ENCODE measurements at places on chromosomes 7 and 10.

GRCh38 chr10:16953270-16953669 is 136.0 kb upstream of the RSU1 start:
- DNase-seq: no peak

- no peak for DNase-seq
These were observed 142.1 kb downstream of the CAMK1D start for GRCh38 chr10:12491491-12491890.

- DNase-seq: no peak
These were observed 36.6 kb downstream of the ADCY1 start for GRCh38 chr7:45610660-45611299.

GRCh38 chr10:190216-190615 is 55.0 kb downstream of the ZMYND11 start:
- no peak for DNase-seq

- no peak for DNase-seq
These were observed 26.9 kb upstream of the PITRM1 start for GRCh38 chr10:3199488-3199887.

DNA sequence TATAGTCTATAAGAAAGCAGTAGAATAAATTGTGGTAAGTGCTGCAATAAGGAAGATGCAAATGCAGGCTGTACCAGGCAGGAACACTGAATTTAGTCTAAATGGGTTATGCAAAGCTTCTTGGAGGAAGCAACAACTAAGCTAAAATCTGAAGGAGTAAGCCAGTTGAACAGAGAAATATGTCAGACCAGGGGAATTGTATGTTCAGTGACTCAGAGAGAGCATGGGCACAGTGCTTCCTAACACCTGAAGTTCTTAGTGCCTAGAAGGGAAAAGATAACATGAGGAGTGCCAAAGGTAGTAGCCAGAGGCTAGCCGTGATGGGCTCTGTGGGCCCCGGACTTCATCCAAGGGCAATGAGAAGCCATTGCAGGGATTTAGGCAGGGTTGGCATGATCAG is 204.1 kb upstream of the KMT2E start:
- no peak for DNase-seq

DNA sequence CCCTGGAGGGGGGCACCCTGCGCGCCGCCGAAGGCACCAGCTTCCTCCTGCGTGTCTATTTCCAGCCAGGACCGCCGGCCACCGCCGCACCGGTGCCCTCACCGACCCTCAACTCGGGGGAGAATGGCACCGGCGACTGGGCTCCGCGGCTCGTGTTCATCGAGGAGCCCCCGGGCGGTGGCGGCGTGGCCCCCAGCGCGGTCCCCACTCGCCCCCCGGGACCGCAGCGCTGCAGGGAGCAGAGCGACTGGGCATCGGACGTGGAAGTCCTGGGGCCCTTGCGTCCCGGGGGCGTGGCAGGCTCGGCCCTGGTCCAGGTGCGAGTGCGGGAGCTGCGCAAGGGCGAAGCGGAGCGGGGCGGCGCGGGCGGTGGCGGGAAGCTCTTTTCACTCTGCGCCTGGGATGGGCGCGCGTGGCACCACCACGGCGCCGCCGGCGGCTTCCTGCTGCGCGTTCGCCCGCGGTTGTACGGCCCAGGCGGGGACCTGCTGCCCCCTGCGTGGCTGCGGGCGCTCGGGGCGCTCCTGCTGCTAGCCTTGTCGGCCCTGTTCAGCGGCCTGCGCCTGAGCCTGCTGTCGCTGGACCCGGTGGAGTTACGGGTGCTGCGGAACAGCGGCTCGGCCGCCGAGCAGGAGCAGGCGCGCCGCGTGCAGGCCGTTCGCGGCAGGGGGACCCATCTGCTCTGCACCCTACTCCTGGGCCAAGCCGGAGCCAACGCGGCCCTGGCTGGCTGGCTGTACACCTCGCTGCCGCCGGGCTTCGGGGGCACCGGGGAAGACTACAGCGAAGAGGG is 594 bp downstream of the CNNM1 start:
- no peak for DNase-seq

- DNase-seq: no peak
These were observed 74.8 kb downstream of the ADARB2 start for GRCh38 chr10:1662438-1663025.

DNA sequence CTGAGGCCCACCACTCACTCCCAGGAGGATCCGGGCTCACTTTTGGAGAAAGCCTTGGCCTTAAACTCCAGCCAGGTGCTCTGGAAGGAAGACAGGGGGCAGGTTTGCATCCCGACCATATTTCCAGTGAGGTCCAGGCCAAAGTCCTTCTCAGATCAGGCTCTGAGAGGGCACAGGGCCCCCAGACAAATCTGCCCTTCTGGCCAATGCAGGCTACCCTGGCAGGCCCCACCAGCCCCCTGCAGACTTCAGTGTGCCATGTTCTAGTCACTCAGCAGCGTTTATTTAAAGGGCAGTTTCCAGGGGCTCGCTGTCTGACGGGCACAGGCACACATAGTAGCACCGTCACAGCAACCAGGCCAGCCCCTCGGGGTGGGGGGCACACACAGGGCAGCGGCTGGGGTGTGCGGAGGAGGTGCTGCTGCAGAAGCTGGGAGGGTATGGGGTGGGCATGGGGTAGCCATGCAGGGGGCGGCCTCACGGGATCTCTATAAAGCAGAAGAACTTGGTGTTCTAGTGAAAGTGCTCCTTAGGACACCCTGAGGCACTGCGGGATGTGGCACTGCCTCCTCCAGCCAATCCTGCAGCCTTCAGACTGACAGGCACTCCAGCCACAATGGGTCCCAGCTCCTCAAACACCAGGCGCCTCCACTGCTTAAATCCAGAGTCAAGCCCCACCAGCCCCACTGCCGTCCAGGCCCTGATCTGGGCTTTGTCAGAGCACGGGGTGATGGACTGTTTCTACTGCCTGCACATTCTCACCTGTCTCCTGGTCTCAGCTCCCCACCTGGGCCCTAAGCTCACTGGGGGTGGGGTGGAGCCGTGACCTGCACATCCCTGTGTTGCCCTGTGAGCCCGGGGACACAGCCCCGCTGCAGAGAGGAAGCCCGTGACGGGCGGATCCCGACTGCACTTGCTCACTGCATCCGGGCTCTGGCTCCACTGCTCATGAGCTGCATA is 9.6 kb upstream of the PYROXD2 start:
- DNase-seq: no peak

- no peak for DNase-seq
These were observed 23.3 kb downstream of the MYOF start for GRCh38 chr10:93458821-93459257.
